ENCODE measurements at places on chromosomes 3 and 15. TPM values are rescaled to one million over a fixed set of nuclear protein-coding genes. Genes with fewer than 3 reads are reported as not detected.

Gene UQCC5
- polyA plus RNA-seq: 17.2 TPM

GRCh38 chr3:17686613-17687012 lies 55.8 kb downstream of the TBC1D5 start:
- DNase-seq: no peak

Gene PEX5L
- polyA plus RNA-seq: 0.83 TPM

GRCh38 chr3:150483226-150483625 lies 63.1 kb downstream of the SERP1 start:
- no peak for DNase-seq

Data from right renal cortex interstitium (tissue), 3 donors.